ENCODE measurements at places on chromosomes 7 and 10.

DNA sequence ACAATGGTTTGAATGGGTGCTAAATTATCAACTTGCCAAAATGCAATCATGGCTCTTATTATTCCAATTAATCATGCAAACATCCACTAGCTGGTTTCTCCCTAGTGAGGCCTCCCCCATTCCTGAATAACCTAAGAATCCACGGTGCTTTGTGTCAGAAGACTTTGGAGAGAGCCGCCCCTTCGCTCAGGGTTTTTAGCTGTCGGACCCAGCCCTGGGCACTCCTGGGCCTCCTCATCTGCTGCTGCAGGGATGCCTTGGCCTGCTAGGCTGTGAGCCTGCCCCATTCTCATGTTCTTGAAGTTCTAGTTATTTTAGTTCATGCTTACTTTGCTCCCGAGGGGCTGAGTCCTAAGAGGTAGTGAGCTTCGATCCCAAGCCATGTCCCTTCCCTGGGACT lies 34.1 kb upstream of the SFRP5 start:
- DNase-seq: no peak

- no peak for DNase-seq
Observed at GRCh38 chr7:148180075-148180474, 410.5 kb upstream of the C7orf33 start.

DNA sequence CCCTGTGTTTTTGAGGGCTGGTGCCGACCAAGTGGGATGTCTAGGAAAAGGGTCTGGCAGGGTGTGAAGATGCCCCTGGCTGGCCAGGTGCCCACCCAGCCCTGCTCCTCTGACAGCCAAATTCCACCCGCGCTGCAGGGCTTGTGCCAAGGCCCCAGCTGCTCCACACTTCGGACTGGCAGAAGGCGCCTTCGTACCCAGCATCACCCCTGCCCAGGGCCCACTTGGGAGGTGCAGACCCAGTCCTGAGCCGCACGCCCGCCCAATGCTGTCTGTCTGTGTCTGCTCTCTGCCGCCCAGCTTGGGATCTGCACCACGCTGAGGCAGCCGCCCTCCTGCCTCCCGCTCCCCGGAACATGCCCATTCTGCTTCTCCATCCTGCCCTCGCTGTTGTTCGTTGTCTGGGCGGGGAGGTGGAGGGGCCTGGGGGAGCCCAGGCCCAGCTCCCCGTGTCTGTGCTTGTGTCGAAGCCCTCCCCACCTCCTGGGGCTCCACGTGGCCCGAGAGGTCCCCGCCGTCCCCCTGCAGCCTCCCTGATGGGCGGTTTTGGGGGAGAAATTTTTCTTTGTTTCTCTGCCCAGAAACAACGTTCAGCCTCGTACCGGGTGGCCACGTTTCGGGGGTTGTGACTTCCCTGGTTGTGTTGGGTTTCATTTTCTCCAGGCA lies 36.9 kb upstream of the PPIF start:
- no peak for DNase-seq

GRCh38 chr7:54888067-54888733 lies 129.2 kb upstream of the SEC61G start:
- no peak for DNase-seq

- no peak for DNase-seq
Observed at GRCh38 chr7:131051304-131051703, 276.4 kb upstream of the MKLN1 start.

- DNase-seq: no peak
Observed at GRCh38 chr10:97788552-97789442, 17.0 kb upstream of the SFRP5 start.

- no peak for DNase-seq
Observed at GRCh38 chr7:49324707-49325106, 400.4 kb downstream of the CDC14C start.

DNA sequence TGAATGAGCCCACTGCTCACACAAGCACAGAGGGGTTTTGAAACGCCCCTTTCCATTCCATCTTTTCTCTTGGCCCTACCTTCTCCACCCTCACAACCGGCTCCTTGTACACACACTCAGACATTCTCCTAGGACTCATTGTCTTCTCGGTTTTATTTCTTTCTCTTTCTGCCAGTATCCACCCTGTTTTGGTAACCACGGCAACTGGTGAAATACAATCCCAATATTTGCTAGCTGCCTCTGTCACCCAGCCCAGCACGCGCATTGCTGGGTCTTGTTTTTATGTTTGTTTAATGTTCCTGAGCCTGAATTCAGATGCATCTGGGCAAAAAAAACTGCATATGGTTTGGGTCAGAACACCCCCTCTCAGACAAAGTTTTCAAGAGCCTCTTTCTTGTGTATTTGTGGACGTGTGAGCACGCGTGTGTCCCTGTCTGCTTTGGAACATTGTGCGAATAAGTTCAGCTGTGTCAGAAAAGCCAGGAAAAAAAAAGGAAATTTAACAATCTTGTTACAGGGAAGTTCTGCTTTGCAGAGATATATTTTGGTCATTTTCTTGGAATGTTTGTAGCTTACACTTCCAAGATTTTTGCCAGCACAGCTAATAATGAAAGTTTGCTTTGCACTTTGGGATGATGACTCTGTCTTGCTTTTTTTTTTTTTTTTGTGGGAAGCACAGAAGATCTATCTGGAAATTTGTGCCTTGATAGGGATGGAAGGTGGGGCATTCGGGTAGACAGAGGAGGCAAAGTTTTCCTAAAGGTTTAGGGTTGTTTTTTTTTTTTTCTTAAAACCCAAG lies 225.9 kb downstream of the TRIL start:
- DNase-seq: peak; percentile 65

DNA sequence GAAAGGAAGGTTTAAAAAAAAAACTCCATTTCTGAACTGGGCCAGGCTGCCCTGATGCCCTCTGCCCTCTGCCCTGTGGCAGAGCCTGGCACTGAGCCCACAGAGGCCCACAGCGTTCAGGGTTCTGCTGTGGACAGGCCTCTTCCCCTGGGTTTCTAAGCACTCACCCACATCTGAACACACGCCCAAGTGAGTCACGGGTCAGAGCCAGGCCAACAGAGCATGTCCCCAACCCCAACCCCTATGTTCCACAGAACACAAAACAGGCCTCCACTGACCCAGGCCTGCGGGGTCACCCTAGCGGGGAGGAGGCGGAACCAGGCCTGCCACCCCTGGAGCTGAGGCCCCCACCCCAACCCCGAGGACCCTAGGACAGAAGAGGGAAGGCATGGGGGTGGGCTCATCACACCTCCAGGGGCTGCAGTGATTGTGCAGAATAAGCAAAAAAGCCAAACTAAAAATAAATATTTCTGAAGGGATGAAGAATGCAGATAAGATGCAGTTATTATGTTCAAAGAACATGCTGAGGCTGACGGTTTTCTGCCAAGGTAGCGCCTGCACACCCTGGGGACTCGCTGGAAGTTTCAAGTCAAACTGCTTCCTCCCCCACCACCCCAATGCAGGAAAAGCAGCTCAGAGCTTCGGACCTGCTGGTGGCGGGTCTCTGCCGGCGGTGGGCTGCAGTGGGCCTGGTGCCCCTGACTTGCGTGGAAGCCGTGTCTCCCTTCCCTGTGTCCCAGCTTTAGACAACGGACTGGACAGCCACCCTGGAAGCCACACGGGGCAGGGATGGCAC lies 5.4 kb downstream of the WDR86 start:
- no peak for DNase-seq

DNA sequence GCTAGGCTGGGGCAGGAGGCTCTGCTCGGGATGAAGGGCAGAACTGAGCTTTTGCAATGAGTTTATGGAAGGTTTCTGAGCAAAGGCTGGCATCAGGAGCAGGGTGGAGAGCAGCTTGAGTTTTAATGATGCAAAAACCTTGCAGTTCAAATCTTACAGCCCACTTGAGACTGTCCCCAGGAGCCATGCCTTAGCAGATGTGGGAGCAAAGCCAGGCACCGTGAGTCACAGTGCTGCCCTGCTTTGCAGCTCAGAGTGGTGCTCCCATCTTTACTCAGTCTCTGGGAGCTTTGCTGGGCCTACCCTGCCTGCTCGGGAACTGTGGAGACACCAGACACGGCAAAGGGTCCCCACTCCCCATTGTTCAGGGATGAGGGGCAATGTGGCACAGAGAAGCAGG lies 122.4 kb upstream of the NPS start:
- no peak for DNase-seq

GRCh38 chr10:13189961-13190360 lies 28.6 kb downstream of the MCM10 start:
- DNase-seq: no peak

GRCh38 chr10:131211559-131211958 lies 100.0 kb downstream of the TCERG1L start:
- DNase-seq: no peak

GRCh38 chr7:46819819-46820218 lies 762.1 kb downstream of the TNS3 start:
- DNase-seq: no peak

GRCh38 chr7:4714767-4715409 lies 32.8 kb downstream of the FOXK1 start:
- DNase-seq: no peak

DNA sequence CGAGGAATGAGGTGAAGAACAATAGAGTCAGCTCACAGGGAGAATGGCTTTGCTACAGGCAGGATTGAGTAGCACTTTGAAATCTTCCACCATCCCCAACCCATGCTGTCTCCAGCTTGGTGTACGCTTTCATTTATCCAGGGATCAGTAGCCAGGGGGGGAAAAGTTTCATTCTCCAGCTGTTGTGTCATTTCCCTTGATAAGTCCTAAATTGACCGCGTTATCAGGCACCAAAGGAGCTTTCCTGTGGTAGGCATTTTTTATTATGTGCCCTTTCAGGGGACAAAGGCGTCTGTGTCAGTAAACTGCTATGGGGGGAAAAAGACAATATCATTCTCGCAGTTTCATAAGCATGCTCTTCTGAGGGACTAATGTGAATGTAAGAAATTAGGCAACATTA lies 106.6 kb upstream of the YAE1 start:
- DNase-seq: no peak

DNA sequence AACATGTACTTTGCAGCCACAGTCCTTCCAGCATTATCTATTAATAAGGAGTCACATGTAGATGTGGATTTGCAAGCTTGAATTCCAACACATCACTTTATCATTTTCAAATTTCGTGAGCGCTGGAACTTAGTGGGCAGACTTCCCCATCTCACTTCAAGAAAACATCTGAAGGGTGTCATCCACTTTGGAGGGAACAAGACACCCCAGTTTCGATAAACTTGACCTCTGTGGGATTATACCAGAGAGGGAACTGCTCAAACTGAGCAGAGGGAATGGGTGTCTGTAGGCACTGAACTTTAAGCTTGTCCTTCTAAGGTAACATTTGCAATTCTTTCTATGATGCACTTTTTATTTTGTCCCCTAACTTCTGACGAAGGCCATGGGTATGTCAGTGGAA lies 27.5 kb downstream of the ADRB1 start:
- DNase-seq: no peak

DNA sequence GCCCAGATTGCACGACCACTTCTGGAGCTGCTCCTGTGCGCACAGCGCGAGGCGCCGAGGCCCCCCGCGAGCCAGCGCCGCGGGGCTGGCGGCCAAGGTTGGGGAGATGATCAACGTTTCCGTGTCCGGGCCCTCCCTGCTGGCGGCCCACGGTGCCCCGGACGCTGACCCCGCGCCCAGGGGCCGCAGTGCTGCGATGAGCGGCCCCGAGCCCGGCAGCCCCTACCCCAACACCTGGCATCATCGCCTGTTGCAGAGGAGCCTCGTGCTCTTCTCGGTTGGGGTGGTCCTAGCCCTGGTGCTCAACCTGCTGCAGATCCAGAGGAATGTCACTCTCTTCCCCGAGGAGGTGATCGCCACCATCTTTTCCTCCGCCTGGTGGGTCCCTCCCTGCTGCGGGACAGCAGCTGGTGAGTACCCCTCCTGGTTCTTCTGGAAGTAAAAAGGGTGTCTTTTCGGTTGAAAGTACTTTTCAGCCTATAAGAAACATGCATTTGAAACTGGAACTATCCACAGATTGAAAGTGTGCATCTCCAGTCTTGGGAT lies 683 bp downstream of the INSIG1 start:
- DNase-seq: peak; percentile 11

DNA sequence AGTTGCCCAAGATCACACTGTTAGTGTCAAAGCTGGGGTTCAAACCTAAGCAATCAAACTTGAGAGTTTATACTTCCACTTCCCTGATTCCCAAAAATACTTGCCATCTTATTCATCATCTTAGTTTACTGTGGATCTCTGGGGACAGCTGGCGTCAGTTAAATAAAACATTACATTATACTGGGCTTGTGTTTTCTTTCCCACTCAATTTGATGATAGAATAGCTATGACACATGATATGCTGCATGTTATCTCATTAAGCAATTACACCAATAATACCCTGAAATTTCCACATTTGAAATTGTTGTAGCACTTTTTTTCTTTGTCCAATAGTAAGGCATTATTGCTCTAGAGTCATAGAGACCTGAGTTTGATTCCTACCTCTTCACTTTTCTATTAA lies 62.9 kb upstream of the MXI1 start:
- DNase-seq: peak; percentile 23

GRCh38 chr7:155428171-155428834 lies 29.6 kb upstream of the EN2 start:
- DNase-seq: no peak

GRCh38 chr7:148242294-148242821 lies 348.2 kb upstream of the C7orf33 start:
- DNase-seq: peak; percentile 48

GRCh38 chr10:76255241-76255640 lies 823.8 kb downstream of the LRMDA start:
- DNase-seq: peak; percentile 29

DNA sequence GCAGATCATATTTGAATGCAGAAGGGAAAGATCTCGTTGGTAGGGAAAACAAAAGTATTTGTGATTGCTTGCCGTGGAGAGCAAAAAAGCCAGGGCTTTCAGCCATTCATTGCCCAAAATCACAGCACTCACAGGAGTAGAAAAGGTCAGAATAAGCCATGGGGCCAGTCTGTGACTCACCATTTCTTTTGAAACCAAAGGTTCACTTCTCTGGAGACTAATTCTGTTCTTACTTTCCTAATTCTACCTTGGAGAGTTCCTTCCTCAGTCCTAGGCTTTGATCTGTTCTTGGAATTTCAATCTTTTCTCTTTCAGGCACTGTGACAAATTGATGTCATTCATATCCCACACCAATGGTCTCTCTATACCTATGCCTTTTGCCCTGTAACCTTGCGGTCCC lies 54.1 kb upstream of the FAM180A start:
- DNase-seq: no peak

DNA sequence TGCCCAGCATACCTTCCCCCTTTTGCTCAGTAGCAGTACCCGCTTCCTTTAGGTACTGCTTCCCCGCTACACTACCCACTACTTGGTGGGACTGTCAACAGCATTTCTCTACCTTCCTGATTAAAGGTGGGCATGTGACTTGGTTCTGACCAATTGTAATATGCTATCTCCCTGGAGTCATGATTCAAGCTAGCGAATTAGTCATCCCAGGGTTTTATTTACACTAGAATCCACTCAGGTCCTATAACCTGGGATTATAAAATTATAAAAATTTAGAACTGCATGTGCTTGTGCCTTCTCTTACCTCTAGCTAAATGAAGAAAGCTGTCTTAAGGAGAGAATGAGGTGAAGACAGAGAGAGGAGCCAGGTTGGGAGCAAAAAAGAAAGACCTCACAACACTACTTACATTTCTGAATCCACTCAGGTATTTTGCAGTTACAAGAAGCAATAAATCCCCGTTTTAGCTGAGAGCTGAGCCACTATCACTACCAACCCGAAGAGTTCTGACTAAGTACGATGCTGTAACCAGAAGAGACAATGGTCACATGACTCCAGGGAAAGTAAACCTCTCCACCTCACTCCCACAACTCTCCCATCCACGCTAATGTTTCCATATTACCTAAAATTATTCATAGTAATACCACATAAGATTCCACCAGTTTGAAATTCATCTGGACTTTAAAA lies 9.7 kb downstream of the GBX1 start:
- no peak for DNase-seq

Measured in fibroblast of skin of scalp (primary cell).